ENCODE measurements at places on chromosomes 7 and 10.

- no peak for DNase-seq
Measured at GRCh38 chr7:93178213-93178612, 30.0 kb upstream of the SAMD9L start.

DNA sequence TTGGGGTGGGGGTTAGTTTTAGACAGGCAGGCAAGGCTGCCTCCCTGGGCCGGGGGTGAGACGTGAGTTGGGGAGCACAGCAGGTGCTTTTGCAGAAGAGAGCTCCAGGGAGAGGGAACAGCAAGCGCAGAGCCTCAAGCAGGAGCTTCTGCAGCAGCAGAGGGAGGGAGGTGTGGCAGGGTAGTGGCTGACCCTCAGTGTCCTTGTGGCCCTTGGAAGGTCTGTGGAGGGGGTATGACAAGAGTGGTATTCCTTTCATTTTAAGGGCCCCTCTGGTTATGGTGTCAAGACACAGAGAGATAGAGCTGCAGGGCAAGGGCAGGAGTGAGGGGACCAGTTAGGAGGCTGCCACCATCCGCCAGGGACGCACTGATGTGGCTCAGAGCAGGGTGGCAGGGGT lies 138.9 kb downstream of the EBF3 start:
- no peak for DNase-seq

DNA sequence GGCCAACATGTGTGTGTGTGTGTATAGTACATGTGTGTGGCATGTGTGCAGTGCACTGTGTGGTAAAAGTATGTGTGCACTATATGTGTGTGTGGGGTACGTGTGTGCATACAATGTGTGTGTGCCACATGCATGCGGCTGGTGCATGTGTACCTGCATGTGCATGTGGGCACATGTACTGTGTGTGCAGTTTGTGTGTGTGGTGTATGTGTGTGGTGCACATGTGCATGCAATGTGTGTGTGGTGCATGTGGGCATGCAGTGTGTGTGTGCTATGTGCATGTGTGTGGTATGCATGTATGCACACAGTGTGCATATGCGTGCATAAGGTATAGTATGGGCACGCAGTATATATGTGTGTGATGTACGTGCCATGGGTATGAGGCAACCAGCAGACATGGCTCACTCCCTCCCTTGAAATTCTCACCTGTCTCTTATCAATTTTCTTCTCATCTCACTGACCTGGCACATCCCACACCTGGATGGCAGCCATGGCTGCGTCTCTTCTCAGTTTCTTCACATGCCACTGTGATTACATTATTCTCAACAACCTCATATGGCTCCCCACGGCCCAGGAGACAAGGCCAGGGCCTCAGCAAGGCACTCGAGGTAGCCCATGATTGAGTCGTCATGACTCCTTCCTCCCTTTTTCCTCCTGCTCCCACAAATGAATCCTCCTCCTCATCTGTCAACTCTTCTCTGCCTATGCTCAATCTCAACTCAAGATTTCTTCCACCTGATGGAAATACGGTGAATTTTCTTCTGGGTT lies 57.0 kb downstream of the NUDCD3 start:
- DNase-seq = no peak

DNA sequence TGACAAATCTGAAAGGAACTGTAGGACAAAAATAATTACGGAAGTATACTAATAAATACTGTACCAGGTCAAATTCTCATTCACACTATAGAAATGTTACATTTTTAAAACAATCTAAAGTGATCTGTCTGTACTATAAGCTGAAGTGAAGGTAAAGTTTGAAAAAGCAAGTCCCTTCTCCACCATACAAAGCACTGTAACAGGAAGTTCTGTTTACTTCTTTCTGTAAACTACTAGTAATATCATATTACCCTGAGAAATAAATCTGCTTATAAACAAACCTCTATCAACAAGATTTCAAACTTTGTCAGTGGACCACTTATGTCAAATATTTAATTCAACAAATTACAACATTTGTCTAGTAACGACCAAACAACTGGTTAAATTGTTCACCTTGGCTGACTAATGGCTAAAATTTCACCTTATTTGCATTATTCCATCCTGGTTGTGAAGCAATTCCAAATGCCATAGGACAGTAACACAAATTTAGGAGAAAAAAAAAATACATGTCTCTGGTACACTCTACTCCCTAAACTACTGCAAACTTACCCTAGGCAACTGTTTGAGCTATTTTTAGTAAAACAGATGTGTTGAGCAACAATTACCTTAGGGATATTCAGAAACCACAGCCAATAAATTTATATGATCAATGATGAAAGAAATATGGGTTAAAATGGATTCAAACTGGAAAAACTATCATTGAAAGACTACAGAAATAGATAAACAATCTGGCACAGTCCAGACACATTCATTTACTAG lies 126.0 kb downstream of the NRBF2 start:
- DNase-seq = no peak

DNA sequence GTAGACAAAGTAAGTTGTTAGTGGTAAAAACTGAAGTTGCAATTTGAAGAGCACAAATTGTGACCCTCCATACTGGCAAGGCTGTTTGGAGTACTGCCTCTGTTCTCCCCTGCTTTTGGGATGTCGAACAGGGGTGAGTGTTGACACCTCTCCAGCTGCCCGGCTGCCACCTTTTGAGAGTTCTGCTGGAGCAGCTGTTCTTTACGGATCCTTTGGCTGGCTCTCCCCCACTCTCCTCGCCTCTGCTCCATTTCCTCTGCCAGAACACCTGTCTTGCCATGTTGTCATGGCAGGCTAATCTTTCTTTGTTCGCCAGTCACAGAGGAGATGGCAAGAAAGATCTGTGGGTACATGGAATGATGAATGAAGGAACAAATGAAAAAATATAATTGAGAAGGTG lies 34.9 kb downstream of the INSYN2A start:
- no peak for DNase-seq

DNA sequence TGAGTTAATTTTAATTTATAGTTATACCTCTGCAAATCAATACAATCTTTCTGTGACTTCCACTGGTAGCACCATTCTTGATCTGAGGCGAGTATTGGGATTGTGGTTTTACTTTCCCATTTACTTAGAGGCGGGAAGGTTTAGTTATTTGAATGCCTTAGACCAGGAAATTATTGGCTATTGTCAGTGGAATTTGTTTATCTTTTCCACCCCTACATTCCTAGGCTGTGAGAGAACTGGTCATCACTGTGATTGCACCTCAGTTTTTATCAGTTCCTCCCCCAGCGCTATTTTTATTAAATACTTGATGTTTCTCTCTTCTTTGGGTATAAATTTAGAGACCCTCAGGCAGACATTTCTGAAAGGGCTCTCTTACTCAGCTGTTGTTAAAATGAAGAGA lies 29.9 kb downstream of the CDK14 start:
- no peak for DNase-seq

- no peak for DNase-seq
Measured at GRCh38 chr10:102407425-102408130, 11.0 kb downstream of the PSD start.

DNA sequence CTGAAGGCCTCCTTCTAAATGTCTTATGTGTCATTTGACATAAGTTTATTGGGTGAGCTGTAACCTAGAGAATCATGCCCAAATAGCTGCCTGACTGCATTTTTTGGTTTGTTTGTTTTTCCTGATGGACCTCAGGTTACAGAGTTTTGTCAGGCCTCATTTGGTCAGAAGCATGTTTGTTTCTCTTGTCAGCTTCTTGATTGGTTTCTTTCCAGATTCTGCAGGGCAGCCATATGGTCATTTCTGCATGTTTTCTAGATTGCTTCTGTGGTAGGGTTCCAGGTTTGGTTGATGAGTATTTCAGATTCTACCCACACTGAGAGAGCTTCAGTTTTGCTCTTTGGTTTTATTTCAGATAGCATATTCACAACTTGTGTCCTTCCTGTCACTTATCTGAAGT lies 28.0 kb downstream of the GLCCI1 start:
- DNase-seq = no peak

DNA sequence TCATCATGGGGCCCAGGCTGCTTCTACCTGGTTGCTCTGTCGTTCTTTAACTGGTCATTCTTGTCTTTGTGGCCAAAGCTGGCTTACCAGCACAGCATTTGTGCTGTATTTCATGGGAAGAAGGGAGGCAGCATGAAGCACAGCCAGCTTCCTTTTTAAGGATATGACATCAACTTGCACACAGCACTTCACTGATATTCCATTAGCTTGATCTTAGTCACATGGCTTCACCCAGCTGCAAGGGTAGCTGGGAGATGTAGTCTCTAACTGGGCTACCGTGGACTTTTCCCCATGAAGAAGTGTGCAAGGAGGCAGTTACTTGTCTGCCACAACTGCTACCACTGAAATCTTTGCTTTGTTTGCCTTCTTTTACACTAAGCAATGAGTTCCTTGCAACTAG lies 525.2 kb downstream of the LRMDA start:
- no peak for DNase-seq

- no peak for DNase-seq
Measured at GRCh38 chr10:73584737-73585136, 6.4 kb downstream of the USP54 start.

DNA sequence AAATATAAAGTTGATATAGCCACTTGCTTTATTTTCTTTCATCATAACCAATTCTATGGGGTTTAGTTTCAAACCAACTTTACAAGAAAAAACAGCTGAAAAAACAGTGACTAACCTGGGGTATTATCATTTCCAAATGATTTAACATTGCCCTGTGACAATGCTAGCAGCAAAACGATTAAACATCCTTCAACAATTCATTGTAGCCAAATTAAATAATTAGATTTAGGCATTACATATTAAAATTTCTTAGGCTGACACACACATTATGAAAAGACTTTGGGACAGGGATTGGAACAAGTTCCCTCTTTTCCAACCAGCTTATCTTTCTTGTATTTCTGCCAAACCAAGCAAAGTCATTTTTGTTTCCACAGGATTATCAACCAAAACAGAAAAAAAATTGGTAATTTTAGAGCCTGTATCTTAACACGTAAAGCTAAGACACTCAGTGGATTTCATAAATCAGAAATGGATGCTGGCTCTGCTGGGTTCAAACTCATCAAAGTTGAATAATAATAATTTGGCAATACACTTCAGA lies 84.0 kb downstream of the SEMA3D start:
- DNase-seq = no peak

Measured in activated CD4-positive, alpha-beta T cell treated with anti-CD3 and anti-CD28 coated beads, Interleukin-2, amount 50 U/mL, for 1 hour (primary cell).